Thoracic aorta endothelial cell (primary cell): ENCODE measurements at places on chromosomes 5 and 9. TPM values are rescaled to one million over a fixed set of nuclear protein-coding genes. Genes with fewer than 3 reads are reported as not detected.

Gene NRARP
- 12.1 and 16.5 TPM in 2 replicates for total RNA-seq

Gene NTRK2
- total RNA-seq = under 0.01 TPM in 1 of 2 replicates, not detected in the other

Gene CCNI2
- total RNA-seq = 0.22 TPM in 1 of 2 replicates, not detected in the other

Gene PCDHGA12
- total RNA-seq = 10.8 and 12.6 TPM in 2 replicates

Gene DMRTA1
- 0.27 and 1.7 TPM in 2 replicates for total RNA-seq

Gene PPP2CA
- total RNA-seq = 116 and 191 TPM in 2 replicates

Gene GDNF
- under 0.01 TPM in 1 of 2 replicates, not detected in the other for total RNA-seq

Gene SLC6A3
- total RNA-seq = not detected in 2 replicates

Gene PKN3
- 20.6 and 31.9 TPM in 2 replicates for total RNA-seq

Gene DAB2
- 186 and 237 TPM in 2 replicates for total RNA-seq

Gene ACTBL2
- not detected in 2 replicates for total RNA-seq

Gene PCDHB10
- 0.22 and 0.66 TPM in 2 replicates for total RNA-seq

Gene CDX1
- total RNA-seq = not detected in 2 replicates

Gene BNC2
- 29.9 and 39.6 TPM in 2 replicates for total RNA-seq

Gene PCDHA9
- under 0.01 and 0.07 TPM in 2 replicates for total RNA-seq

Gene TRMT10B
- total RNA-seq = 3.1 and 3.4 TPM in 2 replicates

Gene FAM221B
- not detected in 2 replicates for total RNA-seq

Gene KCNIP1
- total RNA-seq = not detected in 2 replicates

Gene SEMA6A
- 1.1 and 1.6 TPM in 2 replicates for total RNA-seq

Gene PCDHGA6
- total RNA-seq = 2.1 and 2.9 TPM in 2 replicates

Gene DBH
- total RNA-seq = not detected in 2 replicates

Gene DIRAS2
- not detected in 2 replicates for total RNA-seq

Gene CCDC69
- total RNA-seq = 8.4 and 14.6 TPM in 2 replicates

Gene FCN1
- total RNA-seq = not detected in 2 replicates

Gene C9orf153
- total RNA-seq = 0.22 and 0.27 TPM in 2 replicates

Gene EMB
- total RNA-seq = 0.07 and 0.13 TPM in 2 replicates
